ENCODE measurements at places on chromosomes 13 and 19.

- peak; percentile 43 for DNase-seq
These were observed 979 bp downstream of the AKAP8 start for GRCh38 chr19:15378534-15379082.

DNA sequence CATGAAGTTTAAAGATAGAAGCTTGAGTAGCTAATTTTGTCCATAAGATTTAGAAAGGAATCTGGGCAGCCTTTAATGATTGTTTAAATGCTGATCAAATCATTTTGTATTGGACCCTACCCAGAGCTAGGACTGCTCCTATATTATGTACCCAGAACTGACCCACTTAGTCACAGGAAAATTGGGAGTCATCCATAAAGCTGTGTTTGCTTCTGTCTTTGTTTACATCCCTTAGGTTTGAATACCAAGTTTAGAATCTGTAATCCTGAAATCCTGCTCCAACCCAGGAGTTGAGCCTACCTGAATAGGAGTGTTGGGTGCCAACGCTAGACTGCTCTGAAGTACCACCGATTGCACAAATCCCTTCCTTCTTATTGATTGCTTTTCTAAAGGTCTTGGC, 23.8 kb downstream of the LCP1 start:
- DNase-seq = no peak

- peak; percentile 69 for DNase-seq
These were observed 831 bp downstream of the PGPEP1 start for GRCh38 chr19:18340990-18341868.

GRCh38 chr13:110444226-110444653, 117.3 kb downstream of the RAB20 start:
- no peak for DNase-seq

DNA sequence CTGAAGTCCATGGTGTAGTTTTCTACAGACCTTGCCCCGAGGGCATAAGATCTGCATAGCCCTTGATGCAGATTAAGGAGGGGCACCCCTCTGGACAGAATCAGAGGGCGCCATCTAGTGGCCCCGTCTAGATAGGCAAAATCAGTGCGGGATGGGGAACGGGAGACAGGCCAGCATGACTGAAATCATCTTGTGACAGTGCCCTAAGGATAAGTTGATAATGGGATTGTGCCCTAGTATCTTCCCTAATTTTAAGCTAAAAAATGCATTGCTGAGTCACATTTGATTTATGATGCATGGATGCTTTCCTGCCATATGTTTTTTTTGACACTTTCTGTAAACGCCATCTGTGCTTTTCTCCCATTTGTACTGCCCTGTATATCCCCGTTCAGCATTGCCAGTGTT, 19.0 kb upstream of the GPI start:
- peak; percentile 69 for DNase-seq

GRCh38 chr13:95317039-95317989, 16.1 kb upstream of the ABCC4 start:
- DNase-seq = no peak

GRCh38 chr13:83117046-83117445, 765.2 kb downstream of the SLITRK1 start:
- DNase-seq = no peak

GRCh38 chr19:50803633-50804419, 13.6 kb downstream of the ACP4 start:
- DNase-seq = no peak

- DNase-seq = no peak
These were observed 15.4 kb upstream of the CCNP start for GRCh38 chr19:40241809-40242384.

DNA sequence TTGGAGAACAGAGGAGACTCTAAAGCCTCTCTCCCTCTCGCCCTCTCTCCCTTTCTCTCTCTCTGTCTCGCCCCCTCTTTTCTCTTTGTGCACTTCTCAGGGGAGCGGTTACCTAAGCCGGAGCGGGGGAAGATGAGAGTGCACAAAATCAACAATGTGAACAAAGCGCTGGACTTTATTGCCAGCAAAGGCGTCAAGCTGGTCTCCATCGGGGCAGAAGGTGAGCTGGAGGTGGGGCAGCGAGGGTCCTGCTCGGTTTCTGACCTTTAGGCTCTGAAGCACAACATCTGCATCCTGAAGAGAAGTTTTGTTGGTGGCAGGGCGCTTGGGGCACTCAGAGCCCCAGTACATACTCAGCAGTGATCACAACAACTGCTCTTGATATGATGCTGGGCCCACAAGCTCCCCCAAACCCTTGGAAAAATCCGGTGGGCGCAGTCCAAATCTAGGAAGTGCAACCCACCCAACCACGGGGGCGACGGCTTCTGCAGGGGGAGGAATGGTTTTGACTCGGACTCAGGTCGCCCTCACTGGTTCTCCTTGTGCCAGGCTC, 43.3 kb downstream of the CAPN12 start:
- DNase-seq = no peak

DNA sequence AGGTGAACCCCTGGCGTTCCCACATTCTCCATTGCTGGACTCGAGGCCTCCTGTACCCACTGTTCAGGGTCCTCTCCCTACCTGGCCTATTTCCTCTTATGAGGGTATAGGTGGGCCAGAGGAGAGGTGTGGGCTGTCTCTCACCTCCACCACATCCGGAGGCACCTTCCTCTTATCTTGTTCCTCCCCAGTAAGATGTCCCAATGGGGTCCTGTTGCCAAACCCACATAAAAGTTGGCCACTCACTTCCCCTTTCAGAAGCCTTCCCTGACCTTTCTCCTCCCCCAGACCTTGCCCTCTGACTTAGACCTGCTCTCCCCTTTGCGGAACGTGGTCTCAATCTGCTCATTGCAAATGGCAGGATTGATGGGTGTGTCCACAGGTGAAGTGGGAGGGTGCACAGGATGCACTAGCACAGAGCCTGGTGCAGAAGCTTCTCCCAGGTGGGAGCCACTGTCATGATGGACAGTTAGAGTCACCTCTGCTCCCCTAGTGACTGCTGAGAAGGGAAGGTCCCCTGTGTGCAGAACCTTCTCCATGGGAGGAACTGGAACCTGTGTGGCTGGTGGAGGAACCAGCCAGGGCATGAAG, 1.3 kb downstream of the CYP4F3 start:
- no peak for DNase-seq

DNA sequence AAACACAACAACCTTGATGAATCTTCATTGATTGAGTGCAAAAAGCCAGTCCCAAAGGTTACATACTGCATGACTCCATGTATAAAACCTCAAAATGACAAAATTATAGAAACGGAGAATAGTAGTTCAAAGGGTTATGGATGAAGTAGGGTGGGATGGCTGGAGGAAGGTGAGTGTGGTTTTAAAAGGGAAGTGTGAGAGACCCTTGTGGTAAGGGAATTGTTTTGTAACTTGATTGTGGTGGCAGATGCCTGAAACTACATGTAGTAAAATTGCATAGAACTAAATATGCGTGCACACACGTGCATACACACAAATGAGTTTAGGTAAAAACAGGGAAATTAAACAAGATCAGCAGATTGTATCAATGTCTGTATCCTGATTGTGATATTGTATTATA, 340.7 kb downstream of the MTUS2 start:
- no peak for DNase-seq

GRCh38 chr19:50427997-50428425, 4.7 kb upstream of the MYBPC2 start:
- no peak for DNase-seq

DNA sequence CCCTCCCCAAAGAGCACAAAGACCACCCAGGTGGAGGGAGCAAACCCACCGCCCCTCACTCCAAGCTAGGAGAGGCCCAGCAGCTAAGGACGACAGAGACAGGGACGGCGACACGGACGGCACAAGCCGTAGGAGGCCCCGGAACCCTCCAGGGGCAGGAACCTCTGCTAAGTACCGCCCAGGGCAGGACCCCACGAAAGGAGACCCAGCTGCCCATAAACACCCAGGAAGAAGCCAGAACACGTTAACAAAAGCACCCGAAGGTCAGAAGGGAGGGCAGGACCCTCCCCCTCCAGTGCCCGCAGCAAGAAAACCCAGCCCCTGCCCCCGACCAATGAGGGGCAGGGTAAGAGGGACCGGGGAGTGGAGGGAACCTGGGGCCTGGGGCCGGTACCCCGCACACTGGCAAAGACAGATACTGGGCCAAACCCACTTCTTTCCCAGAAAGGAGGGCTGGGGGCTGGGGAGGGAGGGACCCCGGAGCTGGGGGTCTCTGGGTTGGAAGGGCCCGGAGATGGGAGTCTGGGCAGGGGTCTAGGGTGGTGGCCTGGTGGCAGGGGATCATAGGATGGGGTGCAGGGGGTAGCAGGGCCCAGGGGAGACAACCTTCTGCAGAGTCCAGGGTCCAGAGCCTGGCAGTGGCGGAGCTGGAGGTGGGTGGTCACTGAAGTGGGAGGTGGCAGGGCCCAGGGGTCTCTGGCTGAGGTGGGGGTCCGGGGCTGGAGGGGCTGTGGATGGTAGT, 2.4 kb downstream of the BTBD2 start:
- DNase-seq = no peak

DNA sequence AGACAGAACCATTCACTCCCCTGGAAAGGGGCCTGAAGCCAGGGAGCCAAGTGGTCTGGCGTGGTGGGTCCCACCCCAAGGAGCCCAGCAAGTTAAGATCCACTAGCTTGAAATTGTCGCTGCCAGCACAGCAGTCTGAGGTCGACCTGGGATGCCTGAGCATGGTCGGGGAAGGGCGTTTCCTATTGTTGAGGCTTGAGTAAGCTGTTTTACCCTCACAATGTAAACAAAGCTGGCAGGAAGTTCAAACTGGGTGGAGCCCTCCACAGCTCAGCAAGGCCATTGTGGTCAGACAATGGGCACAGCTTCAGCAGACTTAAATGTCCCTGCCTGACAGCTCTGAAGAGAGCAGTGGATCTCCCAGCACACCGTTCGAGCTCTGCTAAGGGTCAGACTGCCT, 195.6 kb upstream of the DACH1 start:
- no peak for DNase-seq

- DNase-seq = no peak
These were observed 144.4 kb downstream of the ZIC5 start for GRCh38 chr13:99827011-99827772.

GRCh38 chr13:93118081-93118615, 108.5 kb upstream of the GPC6 start:
- DNase-seq = no peak

DNA sequence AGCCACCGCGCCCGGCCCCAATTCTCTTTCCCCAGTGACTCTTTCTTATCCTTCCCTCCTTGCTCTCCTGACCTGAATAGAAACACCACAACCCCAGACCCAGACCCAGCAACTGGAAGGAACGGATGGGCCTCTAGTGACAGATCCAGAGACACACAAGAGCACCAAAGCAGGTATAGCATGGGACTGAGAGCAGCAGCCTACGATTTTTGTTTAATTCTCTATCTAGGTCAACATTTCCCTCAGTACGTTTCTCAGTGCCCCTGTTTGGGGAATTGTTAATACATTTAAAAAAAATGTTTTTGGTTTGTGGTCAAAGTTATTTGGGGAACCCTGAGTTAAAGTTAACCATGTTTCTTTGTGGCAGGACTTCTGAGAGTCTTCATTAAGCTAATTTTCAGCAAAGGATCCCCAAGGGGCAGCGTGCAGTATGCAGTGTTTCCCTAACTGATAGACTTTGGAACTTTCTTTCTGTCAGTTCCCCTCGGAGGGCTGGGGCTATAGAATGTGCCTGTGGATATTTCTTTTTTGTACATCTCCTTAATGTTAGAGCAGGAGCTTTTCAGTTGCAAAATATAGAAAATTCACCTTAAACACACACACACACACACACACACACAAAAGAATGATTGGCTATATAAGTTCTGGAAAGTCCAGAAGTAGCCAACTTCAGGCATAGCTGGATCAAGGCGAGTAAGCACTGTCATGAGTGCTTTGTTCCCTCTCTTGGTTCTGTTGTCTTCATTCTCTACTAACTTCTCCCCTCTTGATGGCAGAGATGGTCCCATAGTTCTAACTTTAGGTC, 6.3 kb downstream of the FXYD5 start:
- no peak for DNase-seq

Data from stimulated activated CD4-positive, alpha-beta T cell treated with anti-CD3 and anti-CD28 coated beads, Interleukin-4, amount 100 ng/mL, for 4 hours (primary cell).